Activated CD4-positive, alpha-beta T cell treated with anti-CD3 and anti-CD28 coated beads for 4 hours (primary cell): ENCODE measurements at places on chromosomes 1 and 21.

- no peak for DNase-seq
These were observed 1.9 kb upstream of the MEF2D start for GRCh38 chr1:156502391-156502893.

GRCh38 chr21:33208534-33208933 lies 21.2 kb upstream of the IFNAR2 start:
- no peak for DNase-seq

DNA sequence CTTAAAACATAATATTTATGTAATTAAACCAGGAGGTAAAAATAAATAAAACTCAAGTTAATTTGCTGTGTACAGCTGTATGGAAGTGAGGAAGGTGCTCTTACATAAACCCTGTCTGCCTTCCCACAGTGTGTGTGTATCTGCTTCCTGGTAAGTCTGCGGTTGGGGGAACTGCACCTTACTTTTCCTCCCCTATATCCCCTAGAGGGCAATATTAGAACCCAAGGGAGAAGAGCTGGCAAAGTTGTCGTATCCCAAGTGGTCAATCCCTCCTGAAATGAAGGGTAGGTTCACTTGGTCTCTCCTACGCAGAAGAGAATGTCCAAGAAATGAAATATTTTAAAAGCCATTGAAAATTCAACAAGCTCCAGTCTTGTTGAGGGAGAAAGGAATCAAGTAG lies 17.8 kb upstream of the JAK1 start:
- no peak for DNase-seq

DNA sequence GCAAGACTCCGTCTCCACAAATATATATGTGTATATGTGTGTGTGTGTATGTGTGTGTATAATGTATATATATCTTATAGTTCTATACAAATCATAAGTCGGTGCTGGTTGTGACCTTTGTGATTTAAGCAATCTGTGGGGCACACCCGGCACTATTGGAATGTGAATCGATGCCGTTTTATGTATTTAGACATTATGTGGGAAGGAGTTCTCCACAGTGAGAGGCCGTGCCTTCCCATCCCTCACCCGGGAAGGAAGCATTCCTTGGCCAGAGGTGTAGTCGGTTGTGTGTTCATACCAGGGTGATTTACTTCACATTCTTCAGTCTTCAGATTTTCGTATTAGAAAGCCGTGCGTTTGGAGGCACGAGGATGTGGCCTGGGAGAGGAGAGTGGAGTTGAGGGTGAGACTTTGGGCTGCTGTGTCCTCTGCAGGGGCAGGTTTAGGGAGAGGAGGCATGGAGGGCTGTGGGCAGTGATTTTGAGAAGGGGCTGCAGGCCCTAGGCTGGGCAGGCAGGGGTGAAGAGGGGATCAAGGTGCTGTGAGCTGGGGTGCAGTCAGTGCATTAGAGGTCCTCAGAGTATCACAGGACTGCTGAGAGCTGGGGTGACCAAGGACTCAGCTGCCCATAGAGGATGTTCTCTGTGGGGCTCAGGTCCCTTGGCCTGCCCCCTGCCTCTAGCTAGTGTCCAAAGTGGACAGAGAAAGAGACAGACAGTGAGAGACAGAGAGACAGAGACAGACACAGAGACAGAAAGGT lies 57.7 kb downstream of the TRIM11 start:
- no peak for DNase-seq

GRCh38 chr1:204453141-204453772 lies 41.3 kb downstream of the PIK3C2B start:
- peak; percentile 79 for DNase-seq

GRCh38 chr1:22893292-22893691 lies 79.4 kb downstream of the LACTBL1 start:
- DNase-seq = no peak

- no peak for DNase-seq
These were observed 540.0 kb downstream of the KIF26B start for GRCh38 chr1:245694753-245695195.

- peak; percentile 78 for DNase-seq
These were observed 11.1 kb downstream of the ADPRS start for GRCh38 chr1:36099681-36100341.

DNA sequence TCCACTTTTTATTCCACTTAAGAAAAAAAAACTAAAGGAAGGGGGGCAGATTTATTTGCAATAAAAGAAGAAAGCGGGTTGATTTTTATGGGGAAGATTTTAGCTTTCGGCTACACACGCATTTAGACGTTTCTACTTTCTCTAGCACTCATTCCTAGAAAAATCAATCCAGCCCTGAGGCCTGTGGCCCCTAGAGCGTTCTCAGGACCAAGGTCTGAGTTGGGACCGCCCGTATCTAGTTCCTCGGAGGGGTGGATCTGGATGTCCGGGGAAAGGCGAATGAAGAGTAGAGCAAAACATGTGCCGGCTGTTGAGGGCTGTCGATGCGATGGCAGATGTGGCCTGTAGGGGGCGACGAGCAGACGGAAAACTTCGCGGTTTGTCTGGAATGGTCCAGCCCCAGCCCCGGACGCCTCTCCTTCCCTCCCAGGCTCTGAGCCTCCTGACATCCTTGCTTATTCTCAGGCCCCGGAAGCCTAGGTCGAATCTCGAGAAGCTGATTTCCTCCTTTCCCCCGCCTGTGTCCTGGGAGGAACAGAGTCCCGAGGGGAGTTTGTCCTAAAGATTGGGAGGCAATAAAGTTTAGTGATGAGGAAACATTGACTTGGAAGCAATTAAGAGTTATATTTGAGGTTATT lies 5.2 kb downstream of the FOXD3 start:
- DNase-seq = no peak

GRCh38 chr1:157773493-157774350 lies 3.2 kb downstream of the FCRL2 start:
- DNase-seq = no peak

- no peak for DNase-seq
These were observed 656.1 kb upstream of the NEGR1 start for GRCh38 chr1:72938408-72938807.

DNA sequence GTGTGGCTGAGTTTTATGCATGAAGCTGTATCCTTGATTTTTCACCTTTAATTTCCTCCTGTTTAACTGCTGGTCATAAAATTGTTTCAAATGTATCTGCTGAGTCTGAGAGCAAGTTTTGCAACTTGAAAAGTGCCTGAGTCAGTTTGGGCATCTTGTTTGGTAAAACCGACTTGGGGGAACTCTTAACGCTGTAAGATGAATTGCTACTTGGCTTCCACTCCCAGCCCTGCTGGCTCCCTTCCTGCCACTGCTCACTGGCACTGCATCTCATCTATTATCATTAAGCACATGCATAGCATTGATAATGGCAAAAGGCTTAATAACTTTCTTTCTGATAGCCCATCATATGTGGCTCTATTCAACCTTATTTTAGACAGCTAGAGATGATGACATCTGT lies 35.7 kb upstream of the FAM78B start:
- no peak for DNase-seq

DNA sequence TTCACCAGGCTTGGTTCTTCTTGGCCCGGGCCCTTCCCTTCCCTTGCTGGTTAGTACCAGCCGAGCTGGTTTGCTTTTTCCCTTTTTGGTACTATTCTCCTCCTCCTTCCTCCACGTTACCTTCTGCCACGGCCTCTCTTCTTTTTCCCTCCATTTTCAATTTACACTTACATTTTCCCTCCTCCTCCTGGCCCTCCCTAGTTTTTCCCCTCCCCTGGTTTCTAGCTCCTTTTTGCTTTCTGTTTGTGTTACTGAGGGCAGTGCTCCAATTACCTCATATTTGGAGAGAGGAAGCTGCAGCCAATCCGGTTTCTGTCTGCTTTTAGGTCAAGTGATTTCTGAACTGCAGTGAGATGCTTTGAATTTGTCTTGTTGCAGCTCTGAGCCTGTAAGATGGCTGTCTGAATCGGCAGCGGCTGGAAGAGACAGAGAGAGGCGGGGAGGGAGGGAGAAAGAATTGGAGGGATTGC lies 63.7 kb downstream of the MACF1 start:
- no peak for DNase-seq

DNA sequence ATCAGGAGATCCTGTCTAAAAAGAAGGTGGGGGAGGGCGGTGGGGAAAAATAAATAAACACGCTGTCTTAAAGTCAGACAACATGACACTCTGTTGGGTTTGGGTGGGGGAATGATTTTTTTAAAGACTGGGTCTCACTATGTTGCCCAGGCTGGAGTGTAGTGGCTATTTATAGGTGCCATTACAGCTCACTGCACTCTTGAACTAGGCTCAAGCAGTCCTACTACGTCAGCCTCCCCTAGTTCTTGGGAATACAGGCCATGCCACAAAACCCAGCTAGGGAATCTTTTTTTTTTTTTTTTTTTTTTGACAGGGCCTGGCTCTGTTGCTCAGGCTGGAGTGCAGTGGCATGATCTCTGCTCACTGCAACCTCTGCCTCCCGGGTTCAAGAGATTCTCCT lies 2.4 kb upstream of the SNRPE start:
- DNase-seq = no peak

DNA sequence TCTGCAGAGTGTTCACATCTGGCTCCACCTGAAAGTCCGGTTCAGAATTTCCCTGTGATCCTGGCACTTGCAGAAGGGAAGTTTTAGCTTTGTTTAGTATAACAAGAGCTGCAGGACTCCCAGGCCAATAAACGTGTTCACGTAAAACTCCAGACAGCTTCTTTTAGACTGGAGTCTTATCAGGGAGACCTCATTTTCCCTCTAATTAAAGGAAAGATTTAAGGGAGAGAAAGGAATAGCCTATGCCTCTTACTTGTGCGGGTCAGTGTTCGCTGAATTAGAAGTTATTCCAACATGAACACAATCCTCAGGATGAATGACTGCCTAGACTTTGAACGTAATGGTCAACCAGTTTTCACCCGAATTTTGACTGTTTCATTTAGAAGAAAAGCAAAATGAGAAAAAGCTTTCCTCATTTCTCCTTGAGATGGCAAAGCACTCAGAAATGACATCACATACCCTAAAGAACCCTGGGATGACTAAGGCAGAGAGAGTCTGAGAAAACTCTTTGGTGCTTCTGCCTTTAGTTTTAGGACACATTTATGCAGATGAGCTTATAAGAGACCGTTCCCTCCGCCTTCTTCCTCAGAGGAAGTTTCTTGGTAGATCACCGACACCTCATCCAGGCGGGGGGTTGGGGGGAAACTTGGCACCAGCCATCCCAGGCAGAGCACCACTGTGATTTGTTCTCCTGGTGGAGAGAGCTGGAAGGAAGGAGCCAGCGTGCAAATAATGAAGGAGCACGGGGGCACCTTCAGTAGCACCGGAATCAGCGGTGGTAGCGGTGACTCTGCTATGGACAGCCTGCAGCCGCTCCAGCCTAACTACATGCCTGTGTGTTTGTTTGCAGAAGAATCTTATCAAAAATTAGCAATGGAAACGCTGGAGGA lies 202.1 kb upstream of the SGIP1 start:
- peak; percentile 64 for DNase-seq

DNA sequence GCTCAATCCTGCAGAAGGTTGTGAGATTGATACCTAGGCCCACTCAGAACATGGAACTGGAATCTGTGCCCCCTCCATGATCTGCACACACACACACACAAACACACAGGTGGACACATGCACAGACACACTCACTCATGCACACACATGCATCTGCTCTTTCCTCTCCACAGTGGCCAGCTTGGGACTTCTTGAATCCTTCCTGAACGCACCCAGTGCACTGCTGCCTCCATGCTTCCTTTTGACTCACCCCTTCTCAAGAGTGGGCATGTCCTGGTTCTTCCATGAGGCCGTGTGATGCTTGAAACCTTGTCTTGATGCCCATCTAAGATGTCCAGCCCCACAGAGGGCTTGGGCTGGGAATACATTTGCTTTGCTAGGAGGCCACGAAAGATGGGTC lies 25.4 kb upstream of the TENT5C start:
- DNase-seq = no peak

DNA sequence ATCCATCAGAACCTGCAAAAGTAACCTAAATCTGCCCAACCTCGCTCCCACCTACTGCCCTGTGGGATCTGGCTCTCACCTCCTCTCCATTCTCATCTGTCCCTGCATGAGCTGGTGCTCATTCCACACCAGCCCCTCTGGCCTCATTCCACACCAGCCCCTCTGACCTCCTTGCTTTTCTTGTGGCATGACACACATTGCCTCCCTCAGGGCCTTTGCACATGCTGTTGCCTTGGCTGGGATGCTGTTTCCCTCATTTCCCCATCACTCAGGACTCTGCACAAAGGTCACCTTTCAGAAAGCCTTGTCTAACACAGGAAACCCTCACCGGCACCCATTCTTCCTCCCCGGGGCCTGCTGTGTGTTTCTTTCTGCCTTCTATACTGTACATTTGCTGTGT lies 197.1 kb downstream of the KAZN start:
- no peak for DNase-seq

DNA sequence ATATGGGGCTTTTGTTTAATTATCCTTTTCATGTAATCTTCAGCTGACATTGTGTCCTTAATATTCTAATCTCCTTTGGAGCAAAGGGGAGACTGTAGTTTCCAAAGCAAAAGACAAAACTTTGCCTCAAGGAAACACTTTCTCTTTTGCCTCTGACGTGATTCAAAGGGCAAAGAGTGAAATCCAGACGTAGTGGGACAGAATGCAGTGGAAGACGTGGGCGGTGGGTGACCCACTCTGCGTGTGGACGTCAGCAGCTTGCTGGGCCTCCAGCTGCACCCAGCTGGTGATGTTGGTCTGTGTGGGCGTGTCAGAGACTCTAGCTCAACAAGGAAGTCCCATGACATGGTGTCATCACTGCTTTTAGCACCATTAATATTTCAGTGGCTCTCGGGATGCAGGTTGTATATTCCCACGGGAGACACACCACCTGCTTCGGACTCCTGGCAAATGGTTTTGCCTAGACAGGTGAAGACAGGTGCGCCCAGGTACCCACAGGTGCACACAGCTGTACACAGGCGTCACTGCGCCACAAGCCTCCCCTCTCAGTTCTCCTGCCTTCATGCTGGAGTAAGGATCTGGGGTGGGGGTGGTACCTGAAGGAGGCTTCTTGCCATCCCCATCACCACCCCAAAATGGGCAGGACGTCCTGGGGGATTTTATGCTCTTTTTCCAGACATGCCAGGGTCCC lies 292.1 kb upstream of the VAMP3 start:
- DNase-seq = no peak

DNA sequence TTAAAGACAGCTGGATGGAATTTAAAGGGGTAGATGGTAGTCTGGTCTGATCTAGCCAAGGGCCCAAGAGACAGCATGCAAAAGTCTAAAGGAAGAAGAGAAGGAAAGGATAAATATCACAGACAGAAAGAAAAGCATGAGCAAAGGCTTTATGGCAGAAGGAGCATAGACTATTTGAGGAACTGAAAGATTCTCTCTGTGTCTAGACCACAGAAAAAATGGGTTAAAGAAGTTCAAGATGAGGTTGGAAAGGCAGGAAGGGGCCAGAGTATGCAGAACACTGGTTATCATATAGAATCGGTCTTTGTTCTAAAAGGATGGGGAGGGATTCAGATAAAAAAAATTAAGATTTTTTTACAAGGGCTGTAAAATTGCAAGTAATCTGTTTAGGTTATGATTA lies 136.8 kb upstream of the SGIP1 start:
- no peak for DNase-seq

DNA sequence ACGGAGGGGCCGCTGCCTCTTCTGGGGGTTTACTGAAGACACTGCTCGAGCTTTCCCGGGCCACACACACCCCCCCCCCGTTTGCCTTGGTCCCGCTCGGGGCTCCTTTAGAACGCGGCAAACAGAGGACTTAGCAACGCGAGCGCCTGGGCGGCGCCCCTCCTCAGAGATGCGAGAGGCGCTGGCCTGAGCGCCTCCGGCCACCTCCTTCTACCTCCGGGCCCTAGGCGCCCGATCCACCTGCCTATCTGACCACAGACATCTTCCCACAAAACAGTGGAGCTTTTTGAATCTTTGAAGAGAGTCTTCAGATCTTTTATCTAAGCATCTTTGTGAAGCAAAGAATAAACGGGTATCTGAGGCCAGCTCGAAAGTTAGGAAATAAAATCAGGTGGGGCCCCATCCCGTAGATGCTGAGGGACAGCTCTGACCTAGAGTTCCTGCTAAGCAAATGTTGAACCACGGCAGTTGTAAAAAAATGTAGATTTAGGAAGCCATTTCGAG lies 436 bp upstream of the TTLL7 start:
- peak; percentile 16 for DNase-seq
